Neural crest cell (in vitro differentiated cells): ENCODE measurements at places on chromosomes 1 and 21.

GRCh38 chr1:16294219-16295212, 57.5 kb upstream of the CPLANE2 start:
- DNase-seq, result no peak

DNA sequence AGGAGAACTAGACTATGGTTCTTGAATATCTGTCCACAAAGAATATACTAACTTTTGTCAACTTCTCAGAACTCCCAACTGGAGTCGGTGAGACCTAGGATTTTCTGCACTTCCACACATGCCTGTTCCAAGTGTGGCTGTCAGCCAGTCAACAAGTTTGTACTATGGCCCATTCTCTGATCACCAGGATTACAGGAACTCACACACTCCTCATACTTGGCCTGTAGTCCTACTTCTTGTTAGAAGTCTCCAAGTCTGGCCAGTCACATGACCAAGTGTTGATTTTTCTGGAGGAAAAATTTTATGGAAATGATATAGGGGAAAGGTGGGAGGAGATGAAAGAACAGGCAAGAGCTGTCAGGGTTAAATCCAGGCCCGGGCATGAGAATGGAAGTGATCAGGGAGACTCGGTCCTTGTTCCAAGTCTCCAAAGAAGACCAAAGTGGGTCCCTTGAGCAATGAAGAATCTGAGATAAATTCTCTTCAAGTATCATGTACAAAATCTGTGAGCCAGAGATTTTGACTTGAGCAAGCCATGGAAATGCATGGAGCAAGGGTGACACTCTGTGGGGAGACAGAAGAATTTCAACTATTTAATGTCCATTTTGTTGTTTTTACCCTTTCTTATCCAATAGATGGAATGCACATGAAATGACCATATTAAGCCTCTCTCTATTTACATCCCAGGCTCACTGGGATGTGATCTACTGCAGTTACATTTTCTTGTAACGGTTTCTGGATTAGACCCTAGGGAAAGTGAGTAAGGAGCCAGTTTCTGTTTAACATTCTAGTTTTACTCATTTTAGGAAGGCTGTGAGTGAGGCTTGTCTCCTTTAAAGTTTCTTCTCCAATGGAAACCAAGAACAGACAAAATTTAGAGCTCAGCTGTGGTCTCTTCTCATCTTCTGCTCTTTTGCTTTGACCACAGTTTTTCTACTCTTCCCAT, 320.9 kb downstream of the ASTN1 start:
- peak; percentile 28 for DNase-seq

DNA sequence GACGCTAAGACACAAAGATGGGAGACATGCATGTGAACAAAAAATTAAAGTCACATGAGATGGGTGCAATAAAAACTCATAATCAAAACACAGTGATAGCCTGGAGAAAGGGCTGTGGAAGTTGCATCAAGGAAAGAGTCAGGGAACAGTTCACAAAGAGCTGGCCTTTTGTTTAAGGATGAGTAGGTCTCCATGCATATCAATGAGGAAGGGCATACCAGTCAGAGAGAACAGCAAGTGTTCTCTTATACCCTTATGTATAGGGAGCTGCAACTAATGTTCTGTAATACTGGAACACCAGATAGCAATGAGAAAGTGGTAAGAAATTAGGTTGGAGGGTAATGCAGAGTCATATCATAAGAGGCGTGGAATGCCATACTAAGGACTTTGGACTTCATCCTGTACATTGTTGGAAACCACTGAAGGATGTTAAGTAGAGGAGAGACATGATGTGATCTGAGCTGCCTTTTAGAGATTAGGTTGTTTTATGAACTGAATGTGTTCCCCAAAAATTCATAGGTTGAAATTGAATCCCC, 46.7 kb upstream of the SAMD13 start:
- no peak for DNase-seq

GRCh38 chr1:68087184-68087583, 36.8 kb upstream of the DIRAS3 start:
- no peak for DNase-seq

DNA sequence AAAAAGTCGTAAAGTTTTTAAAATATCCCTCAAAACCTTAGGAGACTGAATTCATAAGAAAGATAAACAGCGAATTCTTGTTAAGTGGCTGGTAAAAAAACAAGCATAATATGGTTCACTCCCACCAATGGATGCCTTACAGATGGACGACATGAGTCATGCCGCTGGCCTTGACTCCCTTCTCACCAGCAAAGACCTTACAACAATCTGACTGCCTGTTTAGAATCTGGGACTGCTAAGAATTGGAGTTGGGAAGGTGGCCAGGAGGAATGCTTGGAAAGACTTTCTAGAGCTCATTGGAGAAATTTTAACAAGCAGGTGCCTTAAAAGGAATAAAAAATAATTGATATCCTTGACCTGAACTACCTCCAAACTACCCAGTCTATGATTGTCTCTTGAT, 206.9 kb upstream of the FMN2 start:
- no peak for DNase-seq

GRCh38 chr1:56404561-56405030, 174.8 kb downstream of the PLPP3 start:
- no peak for DNase-seq

- DNase-seq, result no peak
These were observed 96.7 kb downstream of the PTPRU start for GRCh38 chr1:29333008-29333407.

DNA sequence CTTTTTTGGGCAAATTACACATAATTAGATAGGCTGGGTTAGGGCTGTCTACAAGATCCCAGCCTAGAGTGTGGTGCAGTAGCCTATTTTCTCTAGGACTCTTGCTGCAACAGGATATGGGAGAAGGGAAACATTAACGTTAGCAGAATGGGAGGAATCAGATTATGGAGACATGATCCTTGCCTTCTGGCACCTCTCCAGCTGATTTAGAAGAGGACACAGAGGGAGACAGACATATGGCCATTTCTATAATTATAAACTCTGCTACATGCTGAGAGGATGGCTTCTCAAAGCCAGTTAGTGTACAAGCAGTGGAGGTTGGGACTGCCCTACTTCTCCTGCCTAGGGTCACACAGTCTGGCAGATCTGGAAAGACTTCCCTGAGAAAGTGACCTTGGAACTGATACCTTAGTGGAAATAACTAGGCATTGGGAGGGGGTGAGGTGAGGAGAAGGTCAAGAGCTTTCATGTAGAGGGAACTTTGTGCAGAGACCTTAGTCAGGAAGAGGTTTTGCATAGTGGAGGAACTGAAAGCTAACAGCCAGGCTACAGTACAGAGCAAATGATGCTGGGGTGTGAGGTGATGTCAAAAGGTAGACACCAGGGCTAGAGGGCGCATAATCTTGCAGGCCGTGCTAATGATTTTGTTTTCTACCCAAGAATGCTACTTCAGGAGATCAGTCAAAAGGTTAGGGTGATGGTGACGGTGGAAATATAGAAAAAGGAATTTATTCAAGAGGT, 1.2 kb upstream of the CD1D start:
- no peak for DNase-seq

DNA sequence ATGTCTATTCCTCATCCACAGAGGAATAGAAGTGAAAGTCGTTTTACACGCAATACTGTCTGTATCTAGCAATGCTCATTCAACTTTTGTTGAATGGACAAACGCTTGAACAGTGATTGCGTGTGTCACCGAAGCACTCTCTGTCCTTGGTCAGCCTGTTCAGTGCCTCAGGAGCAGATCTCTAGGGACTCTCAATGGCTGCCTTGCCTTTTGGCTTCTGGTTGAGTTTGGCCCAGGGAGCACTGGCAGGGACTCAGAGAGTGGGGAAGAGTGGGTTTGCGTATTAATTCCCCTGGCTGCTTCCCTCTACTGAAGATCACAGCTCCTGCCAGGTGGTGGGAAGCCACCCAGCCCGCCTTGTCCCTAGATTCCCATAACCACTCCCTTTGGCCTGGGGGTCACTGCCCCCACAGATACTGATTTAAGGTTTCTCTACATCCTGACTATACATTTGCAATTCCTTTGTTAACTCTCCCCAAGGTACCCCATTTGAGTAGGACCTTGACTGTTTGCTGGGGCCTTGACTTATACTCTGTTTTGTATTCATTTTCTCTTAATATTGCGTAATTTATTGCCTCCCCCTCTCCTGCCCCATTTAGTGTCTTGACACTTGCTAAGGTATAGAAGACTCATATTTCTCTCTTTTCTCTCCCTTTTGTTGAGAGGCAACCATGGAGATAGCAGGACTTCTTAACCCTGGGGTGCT, 61.7 kb upstream of the USP24 start:
- DNase-seq, result no peak

GRCh38 chr1:153357076-153357852, 390 bp upstream of the S100A9 start:
- DNase-seq, result no peak

GRCh38 chr21:29209696-29210095, 79.3 kb downstream of the MAP3K7CL start:
- DNase-seq, result no peak

GRCh38 chr1:92323473-92324453, 24.9 kb downstream of the RPAP2 start:
- no peak for DNase-seq

GRCh38 chr1:34885405-34886247, 26.1 kb upstream of the SMIM12 start:
- DNase-seq, result peak; percentile 62

DNA sequence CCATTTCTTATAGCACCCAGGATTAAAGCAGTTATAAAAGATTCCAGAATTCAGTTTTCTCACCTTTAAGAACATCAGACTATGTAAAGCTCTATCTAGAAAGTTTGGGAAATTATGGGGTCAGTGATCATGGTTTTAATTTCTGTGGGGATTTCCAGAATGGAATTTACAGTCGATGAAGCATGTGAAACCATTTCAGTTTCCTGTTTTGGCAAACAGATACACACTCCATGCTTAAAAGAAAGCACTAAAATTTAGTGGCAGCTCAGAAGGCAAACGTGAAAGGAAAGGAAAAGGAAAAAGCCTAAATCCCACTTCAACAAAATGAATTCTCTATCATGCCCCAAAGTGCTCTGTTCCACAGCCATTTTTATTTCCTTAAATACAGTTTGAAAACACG, 60.4 kb downstream of the FYB2 start:
- no peak for DNase-seq

DNA sequence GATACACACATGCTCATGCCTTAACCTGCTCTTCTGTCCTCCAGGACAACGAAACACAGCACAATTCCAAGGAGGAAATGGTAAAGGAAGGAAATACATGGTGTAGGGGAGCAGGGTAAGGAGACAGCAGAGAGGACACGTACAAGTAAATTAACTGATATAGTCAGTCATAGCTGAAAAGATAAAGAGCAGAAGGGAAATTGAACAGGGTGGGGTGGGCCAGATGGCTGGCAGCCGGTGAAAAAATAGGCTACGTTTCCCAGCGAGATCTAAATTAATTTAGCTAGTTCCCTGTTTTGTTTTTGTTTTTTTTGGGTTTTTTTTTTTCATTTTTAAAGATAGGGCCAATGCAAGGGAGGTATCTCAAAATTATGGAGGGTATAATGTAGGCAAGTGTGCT, 109.2 kb downstream of the FAM78B start:
- no peak for DNase-seq

DNA sequence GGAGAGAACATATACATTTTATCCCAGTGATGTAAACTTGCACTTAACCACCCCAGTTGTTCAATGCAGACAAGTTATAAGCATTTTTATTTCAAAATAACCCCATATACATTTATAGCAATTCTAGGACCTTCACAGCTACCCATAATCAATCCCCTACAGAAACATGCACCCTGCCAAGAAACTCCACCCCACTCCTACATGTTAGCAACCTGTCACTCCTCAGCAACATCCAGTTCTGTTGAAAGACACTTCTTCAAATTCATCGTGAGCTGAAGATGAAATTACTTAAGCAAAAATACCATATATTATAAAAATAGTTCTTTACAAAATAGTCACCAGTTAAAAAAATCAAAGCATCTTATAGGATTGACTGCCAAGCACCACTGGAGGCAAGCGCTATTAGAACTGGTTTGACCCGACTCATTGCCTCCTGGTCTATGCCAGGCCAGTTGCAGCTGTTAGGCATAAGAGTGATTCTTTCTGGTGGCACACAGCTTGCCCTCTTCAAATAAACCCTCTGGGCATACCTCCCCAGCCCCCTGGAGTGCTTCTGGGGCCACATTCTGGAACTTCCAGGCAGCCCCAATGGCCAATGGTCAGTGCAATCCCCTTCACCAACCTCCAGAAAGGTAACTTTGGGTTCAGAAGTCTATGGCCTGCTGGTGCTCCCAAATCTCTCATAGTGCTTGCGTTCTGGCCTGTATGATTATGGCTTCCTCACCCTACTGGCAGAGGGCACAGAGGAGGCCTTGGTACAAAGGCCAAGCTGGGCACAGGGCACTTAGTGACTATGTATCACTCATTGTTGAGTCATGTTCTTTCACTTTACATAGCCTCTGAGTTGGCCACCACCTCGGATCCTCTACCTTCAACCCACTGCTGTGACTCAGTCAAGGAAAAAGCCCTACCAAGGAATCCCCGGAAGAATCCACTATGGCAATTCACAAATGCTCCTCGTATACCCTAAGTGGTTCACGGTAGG, 72.2 kb upstream of the RALGPS2 start:
- no peak for DNase-seq

DNA sequence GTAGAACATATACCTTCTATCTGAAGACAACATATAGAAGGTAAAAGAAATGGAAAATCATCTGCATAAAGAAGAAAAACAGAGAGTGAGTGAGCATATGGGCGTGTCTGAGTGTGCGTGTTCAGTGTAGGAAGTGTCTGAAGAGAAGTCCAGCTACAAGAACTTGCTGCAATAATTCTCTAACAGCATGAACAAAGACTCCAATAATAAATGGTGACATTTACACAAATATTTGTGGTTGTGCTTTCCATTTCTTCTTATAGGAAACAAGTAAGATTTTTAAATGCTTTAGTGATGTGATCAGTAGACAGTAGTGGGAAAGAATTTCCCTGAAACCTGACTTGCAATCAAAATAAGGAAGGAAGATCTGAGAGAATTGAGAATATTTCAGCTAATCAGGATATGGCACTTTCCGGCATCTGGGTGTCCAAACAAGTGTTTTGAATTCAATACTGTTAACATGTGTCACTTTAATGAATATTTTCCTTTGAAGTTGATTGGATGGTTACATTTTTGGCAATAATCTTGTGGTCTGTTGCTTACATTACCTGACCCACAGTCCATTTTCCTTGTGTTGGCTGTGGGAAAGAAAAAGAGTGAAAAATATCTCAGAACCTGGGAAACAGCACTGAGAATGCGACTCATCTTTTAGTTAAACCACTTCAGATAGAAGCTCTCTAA, 154.0 kb downstream of the TGFB2 start:
- DNase-seq, result no peak

DNA sequence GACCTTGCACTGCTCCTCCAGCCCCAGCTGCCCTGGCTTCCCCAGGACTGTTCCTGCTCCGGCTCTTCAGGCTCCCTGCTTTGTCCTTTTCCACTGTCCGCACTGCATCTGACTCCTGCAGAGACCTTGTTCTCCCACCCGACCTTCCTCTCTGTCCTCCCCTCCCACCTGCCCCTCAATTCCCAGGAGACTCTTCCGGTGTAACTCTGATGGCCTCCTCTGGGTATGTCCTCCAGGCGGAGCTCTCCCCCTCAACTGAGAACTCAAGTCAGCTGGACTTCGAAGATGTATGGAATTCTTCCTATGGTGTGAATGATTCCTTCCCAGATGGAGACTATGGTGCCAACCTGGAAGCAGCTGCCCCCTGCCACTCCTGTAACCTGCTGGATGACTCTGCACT, 550 bp downstream of the ACKR1 start:
- no peak for DNase-seq
